CD4-positive, alpha-beta T cell treated with Interleukin-12 subunit alpha and Interleukin-12 subunit beta, for 1 hour (primary cell): ENCODE measurements at places on chromosomes 5 and 9.
A peak's percentile ranks its signal among the peaks of the same experiment; 100 is the strongest.

DNA sequence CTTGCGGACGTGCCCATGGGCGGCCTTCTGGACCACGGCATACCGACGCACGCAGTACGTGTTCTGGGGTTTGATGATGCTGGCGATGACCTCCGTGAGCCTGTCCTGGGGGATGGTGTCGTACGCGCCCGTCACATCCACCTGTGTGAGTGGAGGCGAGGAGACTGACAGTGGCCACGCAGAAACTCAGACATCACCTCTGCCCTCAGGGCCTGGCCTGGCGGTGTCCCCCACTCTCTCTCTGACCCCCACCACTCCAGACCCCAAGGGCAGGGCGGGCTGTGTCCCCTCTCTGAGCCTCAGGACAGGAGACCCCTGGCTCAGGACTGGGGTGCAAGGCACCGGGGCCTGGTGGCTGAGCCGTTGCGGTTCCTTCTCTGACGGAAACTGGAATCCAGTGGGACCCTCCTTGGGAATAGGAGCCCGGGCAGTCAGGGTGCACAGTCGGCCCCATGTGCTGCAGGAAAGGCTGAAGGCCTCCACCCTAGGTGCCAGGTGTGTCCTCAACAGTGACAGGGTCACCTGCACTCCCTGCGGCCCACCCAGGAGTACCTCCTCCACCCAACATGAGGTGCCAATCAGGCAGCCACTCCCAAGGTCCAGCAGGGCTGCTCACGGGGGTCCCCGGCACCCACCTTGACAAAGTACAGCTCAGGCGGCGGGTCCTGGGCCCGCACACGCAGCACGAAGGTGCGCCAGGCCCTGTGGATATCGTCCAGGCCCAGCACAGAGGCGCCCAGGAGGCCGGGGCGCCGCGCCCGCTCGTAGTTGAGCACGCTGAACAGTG is 16.0 kb downstream of the TERT start:
- no peak for DNase-seq

GRCh38 chr5:10745133-10745532 is 15.9 kb downstream of the DAP start:
- DNase-seq: no peak

- DNase-seq: no peak
These were observed 2.8 kb upstream of the SARDH start for GRCh38 chr9:133740911-133741310.

- peak; percentile 55 for DNase-seq
These were observed 18.8 kb downstream of the NANS start for GRCh38 chr9:98075332-98075805.

- DNase-seq: no peak
These were observed 552.2 kb downstream of the ZNF608 start for GRCh38 chr5:124194282-124194681.

DNA sequence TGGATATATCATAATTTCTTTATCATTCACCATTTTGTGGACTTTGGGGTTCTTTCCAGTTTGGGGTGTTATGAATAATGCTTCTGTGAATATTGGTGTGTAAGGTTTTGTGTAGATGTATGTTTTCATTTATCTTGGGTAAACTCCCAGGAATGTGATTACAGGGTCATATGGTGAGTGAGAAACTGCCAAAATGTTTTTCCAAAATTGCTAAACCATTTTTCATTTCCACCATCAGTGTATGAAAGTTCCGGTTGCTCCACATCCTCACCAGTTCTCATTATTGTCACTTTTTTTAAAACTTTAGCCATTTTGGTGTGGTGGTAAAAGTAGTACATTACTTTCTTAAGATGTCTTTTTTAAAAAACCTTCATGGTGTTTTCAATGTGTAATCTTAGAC is 152.9 kb downstream of the NIPBL start:
- no peak for DNase-seq

GRCh38 chr9:107018861-107019545 is 156.0 kb downstream of the ZNF462 start:
- no peak for DNase-seq

- no peak for DNase-seq
These were observed 53.8 kb downstream of the RAD23B start for GRCh38 chr9:107336718-107337360.

GRCh38 chr5:52896534-52897237 is 92.5 kb upstream of the ITGA2 start:
- no peak for DNase-seq

GRCh38 chr5:148374690-148375360 is 8.9 kb upstream of the FBXO38 start:
- peak; percentile 27 for DNase-seq

- DNase-seq: no peak
These were observed 20.3 kb upstream of the TENT4A start for GRCh38 chr5:6692906-6693305.
